Melanocyte of skin (primary cell): ENCODE measurements at places on chromosomes 12 and 14. TPM values are rescaled to one million over a fixed set of nuclear protein-coding genes. Genes with fewer than 3 reads are reported as not detected.

The CLEC4E gene
- not detected in 2 replicates for total RNA-seq

The CRY1 gene
- total RNA-seq = 13.0 and 13.7 TPM in 2 replicates

The DEPDC4 gene
- 1.0 and 1.8 TPM in 2 replicates for total RNA-seq

The TCTN2 gene
- total RNA-seq = 34.4 and 36.3 TPM in 2 replicates

The SERPINA6 gene
- not detected in 2 replicates for total RNA-seq

The KCNH5 gene
- not detected in 2 replicates for total RNA-seq

The MGAT4C gene
- under 0.01 TPM in 2 replicates for total RNA-seq

The RAB5B gene
- total RNA-seq = 138 and 244 TPM in 2 replicates

The SPX gene
- total RNA-seq = 1.4 and 2.0 TPM in 2 replicates

The RPL10L gene
- not detected in 2 replicates for total RNA-seq

The STYK1 gene
- total RNA-seq = 0.33 TPM in 1 of 2 replicates, not detected in the other

The ARMH4 gene
- total RNA-seq = 1.5 TPM in 1 of 2 replicates, not detected in the other

The TCL1B gene
- total RNA-seq = not detected in 2 replicates

The ARHGEF40 gene
- 209 and 294 TPM in 2 replicates for total RNA-seq

The UBE2N gene
- total RNA-seq = 165 and 167 TPM in 2 replicates

The SMARCC2 gene
- total RNA-seq = 34.1 and 42.2 TPM in 2 replicates

The GLIPR1 gene
- 2.5 and 3.3 TPM in 2 replicates for total RNA-seq

The PARPBP gene
- 29.3 and 36.1 TPM in 2 replicates for total RNA-seq

The TAS2R9 gene
- 0.34 and 0.36 TPM in 2 replicates for total RNA-seq

The PHETA1 gene
- total RNA-seq = 3.7 and 4.3 TPM in 2 replicates

The TULP3 gene
- 22.0 and 33.8 TPM in 2 replicates for total RNA-seq

The CCDC184 gene
- total RNA-seq = under 0.01 TPM in 1 of 2 replicates, not detected in the other

The KRT74 gene
- not detected in 2 replicates for total RNA-seq

The KRT5 gene
- 0.69 TPM in 1 of 2 replicates, not detected in the other for total RNA-seq

The CLEC9A gene
- not detected in 2 replicates for total RNA-seq

The GTF2A1 gene
- 22.3 and 35.2 TPM in 2 replicates for total RNA-seq

The NUBPL gene
- 10.3 and 14.8 TPM in 2 replicates for total RNA-seq

The KRT72 gene
- total RNA-seq = not detected in 2 replicates

The SLC5A8 gene
- total RNA-seq = not detected in 2 replicates

The PLD4 gene
- total RNA-seq = under 0.01 TPM in 1 of 2 replicates, not detected in the other

The GPRC5D gene
- total RNA-seq = not detected in 2 replicates

The DRAM1 gene
- total RNA-seq = 33.8 and 38.5 TPM in 2 replicates

The PTPN6 gene
- 0.33 and 0.77 TPM in 2 replicates for total RNA-seq

The RFLNA gene
- total RNA-seq = 0.69 and 1.1 TPM in 2 replicates

The BEGAIN gene
- 0.69 and 4.0 TPM in 2 replicates for total RNA-seq

The SPIC gene
- total RNA-seq = not detected in 2 replicates

The ZNF891 gene
- 0.69 and 1.5 TPM in 2 replicates for total RNA-seq

The GPR162 gene
- total RNA-seq = 0.33 and 1.4 TPM in 2 replicates

The FLVCR2 gene
- 1.4 and 2.3 TPM in 2 replicates for total RNA-seq

The RNASE8 gene
- total RNA-seq = not detected in 2 replicates

The BDKRB2 gene
- under 0.01 and 0.34 TPM in 2 replicates for total RNA-seq

The KRT6C gene
- total RNA-seq = not detected in 2 replicates

The TOMM20L gene
- total RNA-seq = not detected in 2 replicates

The PIP4P1 gene
- 39.2 and 40.3 TPM in 2 replicates for total RNA-seq
